ENCODE measurements at places on chromosomes 7 and 10.

GRCh38 chr7:103538964-103539709 is 93.1 kb upstream of the SLC26A5 start:
- no peak for DNase-seq

DNA sequence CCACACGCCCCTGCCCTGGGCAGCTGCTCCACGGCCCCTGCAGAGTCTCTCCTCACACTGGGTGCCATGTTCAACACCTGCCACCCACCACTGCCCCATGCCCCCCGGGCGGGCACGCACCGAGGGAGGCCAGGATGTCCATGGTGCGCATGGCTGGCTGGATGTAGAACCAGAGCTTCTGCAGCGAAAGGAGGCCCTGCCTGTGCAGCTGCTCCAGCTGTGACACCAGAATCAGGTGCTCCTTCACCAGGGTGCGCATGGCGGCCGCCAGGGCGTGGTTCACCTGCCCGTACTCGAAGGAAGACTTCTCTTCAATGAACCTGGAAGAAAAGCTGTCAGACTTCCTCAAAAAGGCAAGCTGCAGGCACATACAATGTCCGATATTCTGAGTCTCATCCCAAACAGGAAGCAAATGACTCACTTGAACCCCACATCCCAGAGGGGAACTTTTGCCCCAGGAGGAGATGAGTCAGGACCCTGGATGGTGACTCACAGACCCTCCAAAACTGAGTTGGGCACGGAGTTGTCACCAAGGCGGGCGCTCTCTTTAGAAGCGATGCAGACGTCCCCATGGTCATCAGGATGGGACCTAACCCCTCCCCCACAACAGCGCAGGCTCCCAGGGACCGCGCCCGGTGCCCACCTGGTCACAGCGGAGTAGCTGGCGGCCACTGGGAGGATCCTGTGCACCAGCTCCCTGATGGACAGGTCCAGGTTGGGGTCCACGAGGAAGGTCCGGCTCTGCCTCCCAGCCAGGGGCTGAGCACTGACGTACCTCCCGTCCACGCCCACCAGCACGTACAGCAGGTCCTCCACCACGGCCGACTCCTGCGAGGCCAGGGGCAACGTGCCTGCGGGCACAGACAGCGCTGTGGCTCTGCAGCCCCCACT is 15.5 kb downstream of the TUBGCP2 start:
- DNase-seq = no peak

DNA sequence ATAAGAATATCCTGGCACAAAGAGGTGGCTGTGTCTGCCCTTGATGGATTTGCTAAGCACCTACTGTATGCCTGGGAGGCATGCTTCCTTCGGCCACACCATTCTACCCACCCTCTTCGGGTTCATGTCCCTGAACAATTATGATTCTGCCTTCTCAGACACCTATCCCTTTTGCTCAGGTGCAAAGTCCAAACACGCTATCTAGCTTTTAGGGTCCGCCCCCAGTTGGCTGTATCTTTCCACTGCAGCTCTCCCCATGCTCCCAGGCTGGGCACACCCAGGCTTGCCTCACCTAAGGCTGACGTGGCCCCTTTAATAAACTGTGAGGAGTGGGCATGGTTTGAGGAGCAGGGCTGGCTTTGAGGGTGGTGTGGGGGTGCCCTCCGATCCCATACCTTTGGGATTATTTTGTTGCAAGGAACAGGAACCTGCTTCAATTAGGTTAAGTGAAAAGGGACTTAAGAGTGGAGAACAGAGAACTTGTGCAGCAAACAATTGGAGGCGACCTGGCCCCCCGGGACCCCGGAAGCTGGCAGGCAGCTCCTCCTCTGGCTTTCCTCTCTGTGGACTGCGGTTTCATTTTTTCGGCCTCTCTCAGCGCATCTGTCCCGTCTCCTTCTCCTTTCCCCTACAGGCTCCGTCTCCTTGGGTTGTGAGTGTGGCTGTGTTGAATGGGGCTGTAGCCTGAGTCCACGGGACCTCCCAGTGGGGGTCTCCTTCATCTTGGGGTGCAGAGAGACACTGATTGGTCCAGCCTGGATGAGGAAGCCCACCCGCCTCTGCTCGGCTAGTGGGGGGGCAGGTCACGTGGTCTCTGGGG is 3.8 kb downstream of the CLIP2 start:
- no peak for DNase-seq

DNA sequence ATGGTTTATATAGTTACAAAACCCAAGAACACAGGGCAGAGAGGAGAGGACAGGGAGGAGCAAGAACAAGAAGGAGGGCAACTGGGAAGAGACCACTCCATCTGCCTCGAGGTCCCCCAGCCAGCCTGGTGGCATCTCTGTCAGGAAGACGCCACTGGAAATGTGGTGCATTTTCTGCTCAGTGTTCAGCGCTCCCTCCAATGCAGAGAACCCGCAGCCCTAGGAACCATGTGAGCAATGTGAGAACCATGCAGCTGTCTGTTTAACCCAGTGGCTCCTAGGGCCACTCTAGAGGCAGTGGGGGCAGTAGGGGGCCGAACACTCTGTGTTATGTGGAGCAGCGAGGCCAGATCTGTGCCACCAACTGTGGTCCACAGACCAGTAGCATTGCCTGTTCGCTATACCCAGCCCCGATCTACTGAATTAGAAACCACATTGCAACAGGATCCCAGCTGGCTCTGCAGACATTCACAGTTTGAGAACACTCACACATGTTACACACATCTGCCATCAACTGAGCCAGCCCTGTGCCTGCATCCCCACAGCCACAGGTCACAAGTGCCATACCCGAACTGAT is 110.2 kb downstream of the CPXM2 start:
- no peak for DNase-seq

- no peak for DNase-seq
Observed at GRCh38 chr10:123564631-123565030, 101.5 kb upstream of the GPR26 start.

- DNase-seq = no peak
Observed at GRCh38 chr7:104486931-104487330, 158.5 kb downstream of the LHFPL3 start.

GRCh38 chr10:99926925-99927720 is 82.6 kb downstream of the DNMBP start:
- DNase-seq = no peak

DNA sequence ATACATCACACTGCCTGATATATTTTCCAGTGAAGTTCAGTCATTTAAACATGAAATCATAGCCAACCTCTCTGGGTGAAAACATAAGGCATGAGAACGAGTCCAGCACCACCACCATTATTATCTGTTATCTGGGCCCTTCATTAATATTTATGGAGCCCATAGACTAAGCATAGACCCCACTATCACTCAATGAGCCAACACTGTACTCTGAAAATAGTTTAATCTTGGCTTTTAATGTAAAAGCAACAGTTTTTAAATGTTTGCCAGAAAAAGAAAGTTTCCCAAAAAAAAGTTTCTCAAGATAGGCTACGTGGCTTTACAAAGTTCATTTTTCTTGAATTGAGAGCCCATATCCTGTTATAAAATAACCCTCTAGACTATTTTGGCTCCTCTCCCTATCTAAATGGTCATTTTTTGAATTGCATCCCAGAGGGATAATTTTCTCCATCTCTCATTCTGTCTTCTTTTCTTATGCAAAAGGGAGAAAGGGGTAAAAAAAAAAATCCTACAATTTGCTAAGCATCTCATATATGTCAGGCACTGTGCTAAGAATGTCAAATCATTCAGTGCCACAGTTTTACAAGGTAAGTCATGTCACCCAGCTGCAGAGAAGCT is 66.1 kb downstream of the FZD1 start:
- DNase-seq = no peak

GRCh38 chr7:101747879-101748345 is 69.5 kb upstream of the CUX1 start:
- no peak for DNase-seq

- DNase-seq = no peak
Observed at GRCh38 chr10:130472236-130472635, 336.0 kb downstream of the GLRX3 start.
